ENCODE measurements at places on chromosomes 5 and 9. TPM values are rescaled to one million over a fixed set of nuclear protein-coding genes. Genes with fewer than 3 reads are reported as not detected.

TRIM41 gene
- total RNA-seq, result 20.9 TPM

NR2F1-AS1 gene
- 7.3 TPM for total RNA-seq

ISL1 gene
- total RNA-seq, result 5.4 TPM

KIF20A gene
- total RNA-seq, result 2.7 TPM

REEP2 gene
- 16.0 TPM for total RNA-seq

CDKN2A gene
- 71.6 TPM for total RNA-seq

PHF19 gene
- total RNA-seq, result 18.0 TPM

MSMP gene
- total RNA-seq, result not detected

ARRDC1 gene
- 13.9 TPM for total RNA-seq

CDH12 gene
- not detected for total RNA-seq

CNTNAP3 gene
- 2.7 TPM for total RNA-seq
